Astrocyte of the cerebellum (primary cell): ENCODE measurements at places on chromosomes 2 and 18.

DNA sequence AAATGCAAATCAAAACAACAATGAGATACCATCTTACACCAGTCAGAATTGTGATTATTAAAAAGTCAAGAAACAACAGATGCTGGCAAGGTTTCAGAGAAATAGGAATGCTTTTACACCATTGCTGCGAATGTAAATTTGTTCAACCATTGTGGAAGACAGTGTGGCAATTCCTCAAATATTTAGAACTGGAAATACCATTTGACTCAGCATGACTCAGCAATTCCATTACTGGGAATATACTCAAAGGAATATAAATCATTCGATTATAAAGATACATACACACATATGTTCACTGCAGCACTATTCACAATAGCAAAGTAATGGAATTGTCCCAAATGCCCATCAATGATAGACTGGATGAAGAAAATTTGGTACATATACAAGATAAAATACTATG lies 516.7 kb downstream of the ERBB4 start:
- DNase-seq: peak; percentile 50

- DNase-seq: no peak
These were observed 8.5 kb downstream of the GEN1 start for GRCh38 chr2:17762451-17762850.

DNA sequence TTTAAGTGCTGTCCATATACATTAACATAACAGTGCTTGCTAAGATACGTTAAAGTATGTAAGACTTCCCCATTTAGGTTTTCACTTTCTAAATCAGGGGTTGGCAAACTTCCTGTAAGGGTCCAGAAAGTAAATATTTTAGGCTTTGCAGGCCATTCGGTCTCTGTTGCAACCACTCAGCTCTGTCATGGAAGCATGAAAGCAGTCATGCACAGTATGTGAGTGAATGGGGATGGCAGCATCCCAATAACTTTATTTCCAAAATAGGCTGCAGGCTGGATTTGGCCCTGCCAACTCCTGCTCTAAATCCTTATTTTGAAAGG lies 128.7 kb downstream of the PLA2R1 start:
- DNase-seq: no peak

DNA sequence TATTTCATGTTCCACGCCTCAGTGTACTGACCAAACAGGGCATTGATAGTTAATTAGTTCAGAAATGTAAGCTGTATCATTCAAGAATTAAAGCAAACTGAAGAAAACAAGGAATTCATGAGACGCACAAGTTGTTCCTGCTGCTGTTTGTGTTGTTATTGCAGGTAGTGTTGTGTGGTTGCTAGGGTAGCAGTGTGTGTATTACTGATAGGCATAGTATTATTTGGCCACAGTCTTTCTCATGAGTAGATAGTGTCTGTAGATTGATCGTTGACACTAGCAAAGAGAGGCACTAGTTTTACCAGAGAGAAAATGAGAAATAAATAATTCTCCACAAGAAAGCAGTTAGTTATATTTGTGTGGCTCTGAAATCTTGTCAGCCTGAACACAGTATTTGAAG lies 548.6 kb downstream of the LRP1B start:
- no peak for DNase-seq

GRCh38 chr2:44528595-44528994 lies 166.8 kb downstream of the CAMKMT start:
- peak; percentile 81 for DNase-seq

DNA sequence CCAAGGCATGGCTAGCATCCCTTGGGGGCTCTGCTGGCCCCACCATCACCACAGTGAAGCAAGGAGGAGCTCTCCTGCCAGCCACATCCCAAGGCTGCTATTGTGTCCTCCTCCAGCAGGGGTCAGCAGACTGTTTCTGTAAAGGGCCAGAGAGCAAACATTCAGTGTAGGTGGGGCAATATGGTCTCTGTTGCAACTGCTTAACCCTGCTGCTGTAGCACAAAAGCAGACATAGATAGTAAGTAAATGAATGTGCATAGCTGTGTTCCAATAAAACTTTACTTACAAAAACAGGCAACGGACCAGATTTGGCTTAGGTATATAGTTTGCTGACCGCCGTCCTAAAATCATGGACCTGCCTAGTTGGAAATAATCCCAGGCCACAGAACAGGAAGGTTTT lies 36.4 kb upstream of the ZBTB7C start:
- DNase-seq: peak; percentile 45

- no peak for DNase-seq
These were observed 194.0 kb downstream of the BABAM2 start for GRCh38 chr2:28084564-28084963.

DNA sequence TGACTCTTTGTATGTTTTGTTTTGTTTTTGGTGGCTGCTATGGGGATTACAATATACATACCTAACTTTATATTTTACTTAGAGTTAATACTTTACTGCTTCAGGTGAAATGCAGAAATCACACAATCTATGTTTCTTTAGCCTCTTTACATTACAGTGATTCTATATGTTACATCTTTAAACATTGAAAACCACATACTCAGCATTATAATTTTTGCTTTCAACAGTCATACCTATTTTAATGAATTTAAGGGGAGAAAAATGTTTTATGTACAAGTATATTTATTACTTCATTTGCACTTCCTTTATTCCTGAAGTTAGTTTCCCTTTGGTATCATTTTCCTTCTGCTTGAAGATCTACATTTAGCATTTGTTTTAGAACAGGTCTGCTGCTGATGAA lies 23.1 kb downstream of the FAM117B start:
- no peak for DNase-seq

GRCh38 chr2:172926785-172927640 lies 148.6 kb upstream of the MAP3K20 start:
- no peak for DNase-seq

DNA sequence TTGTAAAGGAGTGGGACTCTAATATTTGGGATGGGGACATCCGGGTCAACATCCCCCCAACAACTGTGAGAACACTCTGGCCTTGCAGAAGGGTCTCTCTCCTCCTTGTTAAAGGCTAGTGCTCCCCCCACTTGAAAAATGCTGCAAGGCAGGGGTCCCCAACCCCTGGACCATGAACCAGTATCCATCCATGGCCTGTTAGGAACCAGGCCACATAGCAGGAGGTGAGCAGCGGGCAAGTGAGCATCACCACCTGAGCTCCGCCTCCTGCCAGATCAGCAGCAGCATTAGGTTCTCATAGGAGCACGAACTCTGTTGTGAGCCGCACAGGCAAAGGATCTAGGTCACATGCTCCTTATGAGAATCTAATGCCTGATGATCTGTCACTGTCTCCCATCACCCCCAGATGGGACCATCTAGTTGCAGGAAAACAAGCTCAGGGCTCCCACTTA lies 243.9 kb upstream of the ID2 start:
- DNase-seq: no peak

GRCh38 chr2:31693882-31694281 lies 113.1 kb upstream of the SRD5A2 start:
- DNase-seq: no peak

- peak; percentile 18 for DNase-seq
These were observed 268.4 kb upstream of the CDH19 start for GRCh38 chr18:66872277-66872676.

- DNase-seq: no peak
These were observed 968 bp upstream of the RALBP1 start for GRCh38 chr18:9474108-9474982.

- no peak for DNase-seq
These were observed 5.8 kb upstream of the TWSG1 start for GRCh38 chr18:9328776-9329175.

- DNase-seq: no peak
These were observed 48.1 kb downstream of the HPCAL1 start for GRCh38 chr2:10350761-10351160.

GRCh38 chr2:239611222-239611795 lies 210.5 kb upstream of the HDAC4 start:
- DNase-seq: no peak

DNA sequence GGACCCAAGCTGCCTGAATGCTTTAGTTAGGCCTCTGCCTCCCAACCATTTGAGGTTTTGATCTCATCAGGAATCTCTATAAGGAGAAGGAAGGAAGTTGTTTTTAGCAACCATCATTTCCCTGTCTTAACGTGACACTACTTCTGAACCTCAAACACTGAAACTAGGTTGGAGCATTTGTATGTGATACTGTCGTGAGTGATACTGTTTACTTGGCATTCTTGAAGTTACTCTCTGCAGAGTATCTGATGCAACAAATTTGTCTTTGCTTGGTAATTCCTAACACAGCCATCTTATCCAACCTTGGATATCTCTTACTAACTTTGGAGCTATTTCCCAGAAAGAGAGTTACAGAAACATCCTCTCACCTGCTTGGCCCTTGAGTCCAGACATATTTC lies 22.1 kb downstream of the TTLL4 start:
- no peak for DNase-seq

DNA sequence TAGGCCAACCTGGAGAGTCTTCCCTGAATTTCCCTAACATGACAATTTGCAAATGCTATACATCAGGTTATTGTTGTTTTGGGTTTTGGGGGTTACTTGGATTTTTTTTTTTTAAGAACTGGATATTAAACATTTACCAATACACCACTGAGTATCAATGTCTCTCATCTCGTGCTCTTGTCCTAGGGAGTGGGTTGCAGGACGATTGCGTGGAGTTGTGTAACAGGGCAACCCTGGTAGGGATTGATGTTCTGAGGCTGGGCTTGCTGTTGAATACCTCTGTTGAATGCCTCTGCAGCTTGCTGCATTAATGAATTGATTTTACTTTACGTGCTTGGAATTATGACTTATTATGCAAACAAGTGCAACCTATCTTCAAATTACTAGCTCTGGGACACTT lies 18.8 kb upstream of the FOSL2 start:
- DNase-seq: no peak

DNA sequence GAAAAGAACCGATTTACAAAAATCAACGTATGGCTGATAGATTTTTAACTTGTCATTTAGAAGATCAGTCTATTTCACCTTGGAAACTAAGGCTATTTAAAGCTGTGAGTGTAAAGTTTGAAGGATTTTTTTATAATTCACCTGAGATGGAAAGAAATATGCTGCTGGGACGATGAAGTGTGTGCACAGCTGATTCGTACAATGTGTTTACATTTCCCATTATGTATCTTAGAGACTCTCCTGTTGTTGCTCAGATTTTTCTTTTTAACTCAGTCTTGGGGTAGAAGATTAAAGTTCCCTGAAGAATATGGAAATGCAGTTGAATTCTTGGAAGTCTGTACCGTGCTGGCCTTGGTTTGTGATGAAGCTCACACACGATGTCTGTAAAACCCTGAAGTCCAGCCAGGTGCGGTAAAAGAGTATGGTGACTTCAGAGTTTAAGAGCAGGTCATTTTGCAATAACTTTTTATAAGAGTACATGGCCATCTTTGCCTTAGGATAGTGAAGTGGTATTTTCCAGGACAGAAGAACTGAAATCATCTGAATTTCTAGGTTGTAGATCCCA lies 250.1 kb downstream of the PRKCE start:
- DNase-seq: no peak

DNA sequence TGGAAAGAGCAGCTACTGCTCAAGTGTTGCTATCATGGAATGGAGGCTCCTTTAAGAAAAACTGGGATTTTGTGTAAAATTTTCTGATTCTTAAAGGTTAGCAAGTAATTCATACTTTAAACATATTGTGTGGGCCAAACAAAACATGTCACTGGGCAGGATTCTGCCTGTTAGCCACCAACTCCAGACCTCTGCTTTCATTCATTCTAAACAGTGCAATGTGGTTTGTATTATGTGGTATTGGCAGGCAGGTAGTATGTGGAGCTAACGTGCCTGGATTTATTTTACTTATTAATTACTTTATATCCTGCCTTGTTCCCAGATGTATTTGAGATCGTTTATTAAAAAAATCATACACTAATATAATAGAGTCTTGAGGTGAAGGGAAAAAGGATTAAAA lies 1521.3 kb upstream of the ACVR2A start:
- peak; percentile 80 for DNase-seq

- no peak for DNase-seq
These were observed 99.1 kb upstream of the ARHGAP15 start for GRCh38 chr2:143030127-143030526.

- no peak for DNase-seq
These were observed 19.4 kb downstream of the AAK1 start for GRCh38 chr2:69624131-69624530.

DNA sequence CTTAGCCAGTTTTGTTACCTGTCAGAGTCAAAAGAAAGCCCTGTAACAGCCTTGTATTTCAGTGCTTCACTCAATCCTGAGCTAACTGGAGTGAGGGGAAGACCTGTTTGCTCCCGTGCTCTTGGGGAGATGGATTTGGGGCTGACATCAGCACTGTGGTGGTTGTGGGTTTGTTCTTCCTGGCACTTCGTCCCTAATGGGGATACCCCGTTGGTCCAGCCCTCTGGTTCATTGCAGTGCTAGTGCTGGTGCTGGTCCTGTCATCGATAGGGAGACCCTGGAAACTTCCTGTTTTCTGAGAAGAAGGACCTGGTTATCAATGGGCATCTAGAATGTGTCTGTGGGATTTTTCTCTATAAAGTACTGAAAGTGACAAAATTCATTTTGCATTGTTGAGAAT lies 205.4 kb downstream of the ZNF407 start:
- no peak for DNase-seq

DNA sequence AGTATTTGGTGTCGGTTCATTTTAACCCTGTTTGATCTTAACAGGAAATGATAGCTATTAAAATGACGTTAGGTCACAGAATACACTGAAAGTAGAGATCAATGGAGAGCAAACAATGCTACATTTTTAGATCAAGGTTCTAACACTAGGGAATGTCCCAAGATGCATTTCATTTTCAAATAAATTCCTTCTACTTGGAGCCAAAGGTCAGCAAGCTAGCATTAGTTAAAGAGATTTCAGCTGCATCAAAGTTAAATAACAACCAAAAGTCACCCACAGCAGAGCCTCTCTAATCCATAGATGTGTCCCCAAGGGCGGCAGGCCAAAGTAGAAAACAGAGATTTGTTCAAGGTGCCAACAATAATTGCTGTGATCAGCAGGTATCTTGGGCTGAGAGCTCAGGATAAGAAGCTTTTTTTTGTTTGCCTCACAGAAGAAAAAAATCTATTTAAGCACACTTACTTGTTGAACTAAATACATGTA lies 1233.6 kb upstream of the TMEFF2 start:
- no peak for DNase-seq

DNA sequence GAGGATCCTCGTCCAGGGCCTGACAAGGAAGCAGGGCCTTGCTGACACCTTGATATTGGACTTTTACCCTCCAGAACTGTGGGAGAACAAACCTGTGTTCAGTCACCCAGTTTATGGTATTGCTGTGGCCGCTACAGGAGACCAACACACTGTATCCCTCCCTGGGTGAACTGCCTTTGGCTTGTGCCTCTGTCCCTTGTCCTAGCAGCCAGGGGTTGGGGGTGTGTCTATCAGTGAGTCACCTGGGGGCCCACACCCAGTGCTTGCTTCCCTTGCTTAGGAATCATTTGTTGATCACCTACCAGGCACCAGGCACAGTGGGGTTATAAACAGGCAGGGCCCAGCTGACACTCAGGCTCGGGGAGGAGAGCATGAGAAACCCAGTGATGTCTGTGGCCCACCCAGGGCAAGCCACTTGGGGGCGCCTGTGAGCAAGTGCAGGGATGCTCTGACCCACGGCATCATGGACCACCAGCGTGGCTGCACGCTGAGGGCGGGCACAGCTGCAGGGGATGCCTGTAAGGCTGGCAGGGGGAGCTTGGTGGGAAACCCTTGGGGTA lies 17.1 kb downstream of the TMEM185B start:
- DNase-seq: no peak

GRCh38 chr2:172387361-172387760 lies 40.0 kb upstream of the ITGA6 start:
- DNase-seq: no peak
